MG63 (cell line): ENCODE measurements at places on chromosomes 4 and X.
A peak's percentile ranks its signal among the peaks of the same experiment; 100 is the strongest.

DNA sequence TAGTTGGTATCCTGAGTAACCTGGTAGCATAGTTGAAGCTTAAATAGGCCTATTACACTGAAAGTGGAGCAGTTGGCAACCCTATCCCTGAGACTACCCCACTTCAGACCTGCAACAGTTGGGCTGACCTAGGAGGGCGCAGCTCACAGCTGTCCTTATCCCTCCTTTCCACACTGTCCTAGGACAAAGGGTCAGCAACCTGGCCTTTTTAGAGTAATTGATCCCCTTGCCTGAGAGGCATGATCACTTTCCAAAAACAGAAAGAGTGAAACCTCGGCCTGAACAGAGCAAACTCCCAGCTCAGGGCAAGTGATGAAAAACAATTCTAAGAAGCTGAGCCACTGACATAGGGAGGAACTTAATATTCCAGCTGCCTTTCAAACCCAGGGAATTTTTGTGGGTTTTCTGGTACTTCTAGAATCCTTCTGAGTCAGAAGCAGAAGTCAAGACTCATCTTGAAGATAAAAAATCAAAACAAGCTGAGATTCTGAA lies 94.9 kb upstream of the MYOZ2 start:
- no peak for DNase-seq

GRCh38 chrX:40853816-40854123 lies 118.4 kb upstream of the MED14 start:
- no peak for DNase-seq

DNA sequence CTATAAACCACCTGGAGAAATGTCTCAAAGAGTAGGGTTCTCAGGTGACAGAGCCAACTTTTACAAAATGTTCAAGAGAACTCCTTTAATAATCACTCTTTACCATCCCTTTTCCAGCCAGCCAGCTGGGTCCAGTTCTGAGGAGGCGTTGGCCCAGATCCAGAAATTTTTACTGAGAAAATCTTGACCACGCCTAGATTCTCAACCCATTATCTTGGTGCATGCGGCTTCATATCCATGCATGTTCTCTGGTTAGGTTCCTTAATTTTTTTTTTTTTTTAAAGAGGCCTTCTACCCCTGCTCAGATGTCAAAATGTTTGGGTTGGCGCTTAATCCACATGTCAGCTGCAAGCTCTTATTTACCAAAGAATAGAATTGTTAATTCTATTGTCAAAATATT lies 12.0 kb upstream of the MAP7D2 start:
- no peak for DNase-seq

DNA sequence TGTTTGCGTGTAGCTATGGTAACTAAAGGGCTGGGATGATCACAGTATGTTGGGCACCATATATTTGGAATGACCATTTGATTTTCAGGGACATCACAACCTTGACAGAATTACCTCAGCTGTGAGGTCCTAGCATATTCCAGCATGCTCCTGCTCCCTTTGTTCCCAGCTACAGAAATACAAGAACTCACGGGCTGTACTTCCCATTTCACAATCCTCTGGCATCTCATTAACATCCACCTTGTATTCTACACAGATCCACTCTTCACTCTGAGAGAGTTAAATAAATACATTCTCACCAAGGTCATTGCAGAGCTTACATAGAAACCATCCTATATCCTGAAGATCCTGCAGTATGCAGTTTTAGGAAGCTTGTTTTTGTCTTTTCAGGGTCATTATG lies 169.7 kb downstream of the FRMPD4 start:
- DNase-seq: no peak

GRCh38 chr4:96164814-96165351 lies 325.0 kb downstream of the PDHA2 start:
- DNase-seq: peak; percentile 5
